LoVo (cell line): ENCODE measurements at places on chromosomes 12 and 14.

- DNase-seq, result no peak
These were observed 18.1 kb downstream of the CLEC2B start for GRCh38 chr12:9851050-9851449.

GRCh38 chr14:66717561-66718140, 209.7 kb downstream of the GPHN start:
- no peak for DNase-seq

DNA sequence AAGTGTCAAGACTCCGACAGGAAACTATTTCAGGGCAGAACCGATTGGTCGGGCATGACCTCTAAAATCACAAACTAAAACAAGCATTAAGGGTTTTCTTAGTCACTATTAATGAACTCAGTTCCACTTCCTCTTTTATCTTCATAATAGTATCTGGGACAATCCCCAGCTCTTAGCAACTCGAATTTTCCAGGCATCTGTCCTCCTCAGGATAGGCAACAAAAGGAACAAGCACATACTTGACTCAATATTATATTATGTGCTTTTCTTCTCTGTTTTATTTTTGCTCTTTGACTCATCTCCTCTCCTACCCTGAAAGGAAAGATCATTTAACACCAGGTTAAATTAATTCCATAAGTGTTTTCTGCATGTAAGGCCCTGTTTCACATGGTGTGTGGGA, 638.3 kb upstream of the TBX3 start:
- no peak for DNase-seq

DNA sequence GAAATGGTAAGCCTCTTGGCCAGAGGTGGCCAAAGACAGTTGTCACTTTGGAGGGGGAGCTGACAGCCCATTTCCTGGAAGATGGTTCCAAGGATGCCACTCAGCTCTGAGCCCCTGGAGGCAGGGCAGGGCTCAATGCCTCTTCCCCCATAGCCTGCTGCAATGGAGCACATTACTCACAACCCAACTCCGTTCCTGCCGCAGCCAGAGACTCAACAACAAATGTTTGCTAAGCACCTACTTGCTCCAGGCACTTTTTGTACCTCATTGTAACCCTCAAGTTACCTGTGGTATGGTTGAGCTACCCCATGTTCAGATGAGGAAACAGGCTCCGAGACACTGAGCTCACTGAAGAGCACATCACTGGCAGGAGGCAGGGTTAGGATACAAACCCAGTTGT, 19.5 kb downstream of the IRF2BPL start:
- no peak for DNase-seq

DNA sequence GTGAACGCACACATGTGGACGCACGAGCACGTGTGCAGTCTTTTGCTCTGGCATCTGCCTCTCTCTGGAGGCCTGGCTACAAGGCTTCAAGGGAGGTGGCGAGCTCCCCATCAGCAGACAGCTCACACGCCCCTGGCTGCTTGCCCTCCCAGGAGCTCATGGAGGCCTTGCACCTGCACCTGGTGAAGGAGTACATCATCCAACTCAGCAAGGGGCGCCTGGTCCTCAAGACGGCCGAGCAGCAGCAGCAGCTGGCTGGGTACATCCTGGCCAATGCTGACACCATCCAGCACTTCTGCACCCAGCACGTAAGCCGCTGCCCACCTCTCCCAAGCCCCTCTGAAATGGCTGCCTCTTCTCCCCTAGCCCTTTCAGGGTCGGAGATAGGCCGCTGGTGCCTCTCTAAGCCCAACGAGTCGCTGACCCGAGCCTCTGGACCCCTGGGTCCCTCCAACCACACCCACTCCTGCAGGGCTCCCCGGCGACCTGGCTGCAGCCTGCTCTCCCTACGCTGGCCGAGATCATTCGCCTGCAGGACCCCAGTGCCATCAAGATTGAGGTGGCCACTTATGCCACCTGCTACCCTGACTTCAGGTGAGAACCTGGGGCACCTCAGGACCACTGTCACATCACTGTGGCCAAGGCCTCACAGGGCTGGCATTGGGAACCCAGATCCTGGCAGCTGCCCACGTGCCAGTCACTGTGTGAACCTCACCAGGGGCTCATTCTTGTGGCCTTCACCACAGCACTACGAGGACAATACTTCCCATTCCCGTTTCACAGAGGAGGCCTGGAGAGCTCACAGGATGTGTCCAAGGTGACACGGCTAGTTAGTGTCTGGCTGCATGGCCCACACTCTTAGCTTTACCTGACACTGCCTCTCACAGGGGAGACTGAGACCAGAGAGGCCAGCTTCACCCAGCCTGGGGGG, 10.2 kb downstream of the TNFAIP2 start:
- DNase-seq, result no peak

DNA sequence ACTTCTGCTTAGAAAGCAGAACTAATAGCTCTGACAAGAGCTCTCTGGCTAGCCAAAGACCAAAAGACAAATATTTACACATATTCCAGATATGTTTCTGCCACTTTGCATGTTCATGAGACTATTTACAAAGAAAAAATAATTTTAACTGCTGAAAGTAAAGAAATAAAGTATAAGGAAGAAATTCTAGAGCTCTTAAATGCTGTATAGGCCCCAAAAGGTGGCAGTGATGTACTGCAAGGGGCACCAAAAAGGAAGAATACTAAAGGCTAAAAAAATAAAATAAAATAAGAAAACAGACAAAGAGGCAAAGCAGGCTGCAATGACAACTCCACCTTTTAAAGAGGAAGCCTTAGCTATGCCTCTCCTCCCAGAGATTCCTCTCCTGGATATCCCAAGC, 23.0 kb downstream of the KLRK1 start:
- no peak for DNase-seq

- DNase-seq, result no peak
These were observed 66.7 kb upstream of the E2F7 start for GRCh38 chr12:77131977-77132490.

DNA sequence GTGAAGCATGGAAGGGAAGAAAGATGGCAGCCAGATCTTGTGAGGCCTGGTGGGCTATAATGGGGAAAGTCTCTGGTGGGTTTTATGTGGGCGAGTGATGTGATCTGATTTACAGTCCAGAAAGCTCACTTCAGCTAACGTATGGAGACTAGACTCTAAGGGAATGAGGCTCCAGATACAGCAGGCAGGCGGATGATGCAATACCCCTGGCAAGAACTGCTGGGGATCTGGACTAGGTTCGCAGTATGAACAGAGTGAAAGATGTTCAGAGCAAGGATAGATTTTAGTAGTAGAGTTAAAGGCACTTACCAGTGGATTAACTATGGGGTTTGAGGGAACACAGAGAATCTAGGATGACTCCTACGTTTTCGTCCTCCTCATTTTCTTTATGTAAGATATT, 253.1 kb downstream of the ANO2 start:
- no peak for DNase-seq

DNA sequence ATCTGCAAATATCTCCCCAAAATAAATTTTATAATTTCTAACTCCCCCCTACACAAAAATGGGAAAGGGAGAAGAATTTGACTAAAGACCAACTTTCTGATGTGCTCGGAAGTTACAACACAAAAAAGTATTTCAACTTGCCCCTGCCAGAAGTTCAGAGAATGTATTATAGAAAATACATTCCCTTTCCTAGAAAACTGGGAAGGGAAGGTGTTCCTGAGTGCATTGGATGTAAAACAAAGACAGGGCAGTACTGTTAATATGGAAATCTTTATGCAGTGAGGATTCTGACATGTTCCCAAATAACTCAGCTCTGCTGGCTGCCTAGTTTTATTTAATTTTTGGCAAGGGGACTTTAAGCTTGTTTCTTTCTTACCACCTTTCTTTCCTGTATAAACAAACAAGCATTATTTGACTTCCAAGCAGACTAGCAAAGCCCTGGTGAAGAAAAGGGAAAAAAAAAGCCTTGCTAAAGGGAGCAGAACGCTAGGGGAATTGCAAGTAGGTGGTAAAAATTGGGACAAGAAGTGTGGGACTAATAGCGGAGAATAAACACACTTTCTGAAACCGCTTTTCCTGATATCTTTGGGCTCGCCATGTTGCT, 124.1 kb downstream of the STXBP6 start:
- no peak for DNase-seq

DNA sequence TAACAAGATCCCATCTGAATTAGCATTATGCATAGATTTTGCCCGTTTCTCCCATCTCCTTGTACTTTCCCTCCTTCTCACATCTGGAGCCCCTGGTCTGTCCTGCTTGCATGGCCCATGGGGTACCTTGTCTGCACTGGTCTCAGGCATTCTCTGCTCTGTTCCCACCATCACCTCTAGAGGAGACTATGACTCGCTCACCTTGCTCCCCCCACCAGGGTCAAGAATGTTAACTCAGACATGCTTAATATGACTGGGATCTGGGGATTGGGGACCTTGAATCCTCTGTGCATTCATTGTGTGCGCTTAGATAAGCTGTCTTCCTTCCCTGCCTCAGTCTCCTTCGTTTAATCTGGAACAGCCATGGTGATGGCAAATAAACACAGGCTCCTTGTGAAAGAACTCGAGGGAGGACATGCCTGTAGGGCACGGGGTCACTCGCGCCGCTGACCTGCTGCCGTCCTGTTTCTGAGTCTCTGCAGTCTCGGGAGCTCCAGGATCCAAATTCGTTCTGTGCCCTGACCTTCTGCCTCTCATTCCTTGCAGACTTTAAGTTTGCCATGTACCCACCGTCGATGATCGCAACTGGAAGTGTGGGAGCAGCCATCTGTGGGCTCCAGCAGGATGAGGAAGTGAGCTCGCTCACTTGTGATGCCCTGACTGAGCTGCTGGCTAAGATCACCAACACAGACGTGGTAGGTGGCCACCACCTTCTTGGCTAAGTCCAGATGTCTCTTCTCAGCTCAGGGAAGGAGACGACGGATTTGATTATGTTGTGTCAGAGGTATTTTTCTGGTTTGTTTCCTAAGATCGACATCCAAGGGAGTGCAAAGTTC, 15.0 kb downstream of the CCND2 start:
- no peak for DNase-seq

DNA sequence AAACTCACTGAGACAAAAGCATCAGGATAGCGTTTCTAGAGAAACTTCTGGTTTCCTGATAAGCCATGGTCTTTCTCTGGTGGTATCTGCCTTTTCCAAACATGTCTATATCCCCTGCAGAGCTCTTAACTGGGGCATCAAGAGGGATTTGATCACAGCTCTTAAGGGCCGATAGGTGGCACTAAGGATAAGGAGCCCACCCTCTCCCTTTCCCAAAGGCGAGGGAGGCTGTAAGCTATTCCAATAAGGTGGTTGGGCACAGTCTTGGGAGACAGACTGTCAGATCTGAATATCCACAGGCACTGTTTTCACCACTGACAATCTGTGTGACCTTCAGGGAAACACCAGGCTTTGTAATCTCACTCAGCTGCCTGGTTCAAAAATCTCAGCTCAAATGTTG, 206.0 kb downstream of the ADGRD1 start:
- DNase-seq, result no peak

- no peak for DNase-seq
These were observed 18.3 kb downstream of the PXN start for GRCh38 chr12:120247183-120247582.
